ENCODE measurements at places on chromosomes 7 and 10. TPM values are rescaled to one million over a fixed set of nuclear protein-coding genes. Genes with fewer than 3 reads are reported as not detected.

Gene STEAP2
- not detected for total RNA-seq

Gene CCDC3
- not detected for total RNA-seq

Gene TDRD1
- 0.12 TPM for total RNA-seq

Gene POLR2J2
- total RNA-seq: 70.3 TPM

Gene OR2A12
- not detected for total RNA-seq

Gene HYCC1
- 24.0 TPM for total RNA-seq

Gene FFAR4
- not detected for total RNA-seq

Gene SEMA3E
- total RNA-seq: not detected

Gene C10orf62
- not detected for total RNA-seq

Gene RAMP3
- total RNA-seq: 0.43 TPM

Gene AKR1C8
- 2.0 TPM for total RNA-seq

Gene PIP
- not detected for total RNA-seq

- DNase-seq: no peak
These were observed 113.6 kb downstream of the OAT start for GRCh38 chr10:124305131-124305530.

DNA sequence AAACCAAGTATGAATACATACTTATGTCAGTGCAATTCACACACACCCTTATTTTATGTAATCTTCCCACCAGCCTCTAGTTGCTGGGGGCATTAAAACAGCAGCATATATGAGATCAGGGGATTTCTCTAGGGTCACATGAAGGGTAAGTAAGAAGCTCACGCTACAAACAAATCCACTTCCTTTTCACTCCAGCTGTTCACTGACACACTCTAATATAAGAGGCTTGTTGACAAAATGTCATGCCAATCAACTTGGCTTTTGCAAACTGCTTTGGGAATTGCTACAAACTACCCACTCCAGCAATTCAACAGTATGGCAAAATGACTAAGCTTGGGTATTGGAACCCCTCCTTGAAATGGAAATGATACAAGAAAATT lies 10.3 kb downstream of the FAM3C start:
- peak; percentile 60 for DNase-seq

GRCh38 chr10:12388671-12389070 lies 39.3 kb downstream of the CAMK1D start:
- no peak for DNase-seq

- DNase-seq: no peak
These were observed 194.9 kb downstream of the REEP3 start for GRCh38 chr10:63716016-63716580.

- DNase-seq: peak; percentile 15
These were observed 778 bp upstream of the TRIM8 start for GRCh38 chr10:102643336-102644065.

- no peak for DNase-seq
These were observed 508 bp upstream of the TECPR1 start for GRCh38 chr7:98252425-98253054.

DNA sequence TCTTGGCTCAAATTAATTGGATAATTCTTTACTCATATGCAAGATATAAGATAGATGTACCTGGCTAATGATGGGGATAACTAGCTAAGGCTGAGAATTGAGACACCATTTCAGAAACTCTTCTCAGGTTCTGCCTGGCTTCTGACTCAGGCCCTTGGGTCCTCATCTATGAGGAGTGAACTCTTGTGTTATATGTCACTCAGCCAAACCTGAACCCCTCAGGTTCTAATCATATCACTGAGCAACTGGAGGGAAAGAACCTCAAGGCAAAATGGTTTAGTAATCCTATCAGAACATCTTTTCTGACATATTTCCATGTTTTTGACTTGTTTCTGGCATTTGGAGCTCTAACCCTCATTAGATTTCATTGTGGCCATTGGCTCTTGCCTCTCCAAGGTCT lies 100.4 kb downstream of the CPED1 start:
- DNase-seq: no peak

DNA sequence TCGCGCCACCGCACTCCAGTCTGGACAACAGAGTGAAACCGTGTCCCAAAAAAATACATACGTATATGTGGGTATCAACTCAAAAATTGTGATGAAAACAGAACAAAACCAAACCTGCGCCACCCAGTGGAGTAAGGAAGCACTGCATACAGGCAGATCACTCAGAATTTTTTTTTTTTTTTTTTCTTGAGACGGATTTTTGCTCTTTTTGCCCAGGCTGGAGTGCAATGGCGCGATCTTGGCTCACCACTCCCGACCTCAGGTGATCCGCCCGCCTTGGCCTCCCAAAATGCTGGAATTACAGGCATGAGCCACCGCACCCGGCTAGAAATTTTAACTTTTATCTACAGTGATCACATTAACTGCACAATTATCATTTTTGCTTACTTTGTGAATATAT lies 9.1 kb upstream of the TMEM236 start:
- DNase-seq: peak; percentile 67

DNA sequence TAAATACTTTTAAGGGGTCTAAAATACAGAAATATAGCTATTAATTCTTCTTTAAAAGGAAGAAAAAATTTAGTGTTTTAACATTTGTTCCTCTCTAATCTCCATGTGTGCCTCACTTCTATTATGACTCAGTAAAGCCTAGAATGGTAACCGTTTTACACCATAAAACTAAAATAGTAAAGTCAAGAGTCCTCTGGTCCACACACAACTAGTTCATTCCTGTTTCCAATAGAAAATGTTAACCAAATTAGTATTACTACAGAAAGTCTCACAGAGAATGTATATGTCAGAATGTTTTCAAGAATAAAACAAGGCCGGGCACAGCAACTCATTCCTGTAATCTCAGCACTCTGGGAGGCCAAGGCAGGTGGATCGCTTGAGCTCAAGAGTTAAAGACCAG lies 55.8 kb downstream of the CNOT4 start:
- no peak for DNase-seq

- DNase-seq: no peak
These were observed 19.4 kb downstream of the ALDH18A1 start for GRCh38 chr10:95637140-95637539.

- no peak for DNase-seq
These were observed 251.0 kb downstream of the DYNC1I1 start for GRCh38 chr7:96023387-96023786.

DNA sequence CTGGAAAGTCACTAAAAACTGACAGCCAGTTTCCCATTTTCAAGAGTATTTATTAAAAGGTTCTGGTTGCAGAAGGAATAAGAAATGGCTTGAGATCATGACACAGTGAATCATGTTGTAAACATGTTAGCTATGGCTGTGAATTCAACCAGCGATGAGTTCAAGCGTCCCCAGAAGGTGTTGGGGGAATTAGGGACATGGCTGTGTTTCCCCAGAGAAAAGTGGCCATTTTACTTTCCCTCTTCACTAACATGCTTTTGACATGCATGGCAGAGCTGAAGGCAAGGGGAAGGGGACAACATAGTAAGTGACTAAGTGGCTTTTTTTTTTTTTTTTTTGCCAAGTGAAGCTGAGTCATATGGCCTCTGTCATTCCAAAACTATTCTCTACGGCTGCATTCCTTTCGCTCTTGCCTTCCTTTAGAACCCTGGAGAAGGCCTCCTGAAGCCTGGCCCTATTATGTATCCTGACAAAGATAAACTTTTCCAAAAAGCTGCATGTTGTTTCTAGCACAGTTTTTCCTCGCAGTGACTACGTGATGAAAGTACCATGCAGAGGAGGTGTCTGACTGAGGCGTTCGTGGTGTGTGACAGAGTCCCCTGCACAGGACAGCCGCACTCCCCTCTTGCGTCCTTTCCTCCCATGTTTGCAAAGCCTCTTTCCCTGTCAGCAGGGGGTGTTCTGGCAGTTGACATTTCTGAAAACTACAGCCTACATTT lies 46.9 kb downstream of the EGFR start:
- DNase-seq: no peak

DNA sequence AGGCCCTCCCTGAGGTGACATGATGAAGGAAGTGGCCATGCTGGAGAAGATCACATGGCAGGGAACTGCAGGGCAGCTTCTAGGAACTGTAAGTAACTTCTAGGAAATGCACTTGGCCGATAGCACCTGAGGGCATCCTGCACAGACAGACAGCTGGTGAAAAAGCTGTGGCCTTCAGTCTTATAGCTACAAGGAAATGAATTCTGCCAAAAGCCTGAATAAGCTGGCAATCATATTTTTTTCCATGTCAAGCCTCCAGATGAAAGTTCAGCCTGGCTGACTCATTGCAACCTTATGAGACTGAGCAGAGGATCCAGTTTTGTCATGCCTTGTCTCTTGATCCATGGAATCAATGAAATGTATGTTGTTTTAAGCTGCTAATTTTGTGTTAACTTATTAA lies 91.1 kb upstream of the CACNA2D1 start:
- no peak for DNase-seq

GRCh38 chr7:85215098-85215497 lies 28.2 kb upstream of the SEMA3D start:
- DNase-seq: no peak

- no peak for DNase-seq
These were observed 109.0 kb downstream of the INPP5A start for GRCh38 chr10:132646443-132647097.

DNA sequence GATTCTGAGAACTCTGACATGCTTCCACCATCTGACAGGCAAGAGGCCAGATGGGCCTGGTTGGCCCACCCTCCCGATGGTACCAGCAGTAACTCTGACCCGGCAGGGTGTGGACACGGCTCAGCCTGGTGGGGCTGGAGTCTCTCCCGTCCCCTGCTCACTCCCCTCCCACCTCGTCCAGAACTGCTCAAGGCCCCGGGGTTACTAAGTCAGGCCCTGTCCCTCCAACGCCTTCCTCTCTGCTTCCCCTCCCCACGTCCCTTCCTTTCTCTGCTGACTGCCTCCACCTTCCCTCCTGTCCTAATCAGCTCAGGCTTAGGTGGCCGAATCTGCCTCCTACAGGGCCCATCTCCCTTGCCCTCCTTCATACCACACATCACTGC lies 12.5 kb downstream of the CALML5 start:
- DNase-seq: no peak

DNA sequence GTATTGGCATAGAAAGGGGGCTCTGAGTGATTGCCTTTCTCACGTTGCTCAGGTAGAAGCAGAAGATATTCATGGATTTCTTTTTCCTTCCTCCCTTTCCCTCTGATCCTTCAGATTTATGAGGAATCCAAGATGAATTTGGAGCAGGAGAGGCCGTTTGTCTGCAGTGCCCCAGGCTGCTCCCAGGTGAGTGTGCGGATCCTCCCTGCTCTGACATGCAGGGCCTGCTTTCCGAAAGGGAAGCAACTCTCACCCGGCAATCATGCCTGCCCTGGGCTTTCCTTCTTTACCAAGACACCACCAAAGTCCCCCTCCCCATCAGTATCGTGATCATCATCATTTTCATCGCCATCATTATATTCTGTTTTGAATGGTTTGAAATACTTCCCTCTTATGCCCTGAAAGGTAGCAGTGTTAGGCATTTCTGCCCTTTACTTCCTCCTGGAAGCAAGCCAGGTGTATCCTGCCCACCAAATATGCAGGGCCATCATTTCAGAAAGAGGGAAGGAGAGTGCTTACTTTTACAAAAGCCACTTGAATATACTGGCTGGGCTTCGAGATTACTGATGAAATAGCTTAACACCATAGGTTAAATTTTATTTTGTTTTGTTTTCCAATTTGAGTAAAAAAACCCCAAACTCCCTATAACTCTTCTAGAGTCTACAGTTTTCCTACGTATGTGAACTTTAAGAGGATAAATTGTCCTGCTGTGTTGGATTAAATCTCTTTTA lies 75.9 kb downstream of the CREB5 start:
- no peak for DNase-seq

GRCh38 chr10:131982185-131982756 lies 548 bp upstream of the BNIP3 start:
- DNase-seq: no peak

GRCh38 chr7:37286454-37286832 lies 162.2 kb downstream of the ELMO1 start:
- DNase-seq: no peak

DNA sequence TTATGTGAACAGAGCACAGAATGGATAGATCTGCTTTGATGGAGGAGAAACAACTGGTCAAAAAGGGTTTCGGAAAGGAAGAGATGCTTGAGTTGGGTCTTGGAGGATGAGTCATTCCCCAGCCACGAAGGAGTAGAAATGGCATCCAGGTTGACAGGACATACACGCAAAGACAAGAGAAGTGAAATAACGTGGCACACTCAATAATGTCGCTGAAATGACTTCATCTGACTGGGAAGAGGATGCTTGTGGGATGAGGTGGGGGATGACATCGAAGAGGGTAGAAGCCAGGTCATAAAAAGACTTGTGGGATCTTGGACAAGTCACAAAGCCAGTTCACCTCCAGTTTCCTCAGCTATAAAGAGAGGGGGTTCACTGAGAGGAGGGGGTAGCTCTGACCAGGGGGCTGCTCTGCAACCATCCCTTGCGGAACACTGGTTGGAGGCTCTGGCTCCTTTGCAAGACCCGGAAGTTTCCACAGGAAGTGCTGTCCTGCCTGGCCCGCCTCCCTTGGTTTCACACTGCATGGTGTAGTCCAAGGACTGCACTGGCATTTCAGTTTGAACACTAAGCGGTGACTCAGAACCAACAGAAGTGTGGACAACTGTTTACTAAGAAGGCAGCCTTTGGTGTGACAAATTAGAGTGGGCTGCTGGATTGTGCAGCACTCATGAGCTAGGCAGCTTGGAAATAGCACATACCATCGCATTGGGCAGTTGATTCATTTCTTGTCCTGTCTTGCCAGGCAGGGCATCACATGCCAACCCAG lies 189.9 kb upstream of the ADO start:
- no peak for DNase-seq

GRCh38 chr7:151837285-151838042 lies 39.5 kb downstream of the PRKAG2 start:
- DNase-seq: no peak

DNA sequence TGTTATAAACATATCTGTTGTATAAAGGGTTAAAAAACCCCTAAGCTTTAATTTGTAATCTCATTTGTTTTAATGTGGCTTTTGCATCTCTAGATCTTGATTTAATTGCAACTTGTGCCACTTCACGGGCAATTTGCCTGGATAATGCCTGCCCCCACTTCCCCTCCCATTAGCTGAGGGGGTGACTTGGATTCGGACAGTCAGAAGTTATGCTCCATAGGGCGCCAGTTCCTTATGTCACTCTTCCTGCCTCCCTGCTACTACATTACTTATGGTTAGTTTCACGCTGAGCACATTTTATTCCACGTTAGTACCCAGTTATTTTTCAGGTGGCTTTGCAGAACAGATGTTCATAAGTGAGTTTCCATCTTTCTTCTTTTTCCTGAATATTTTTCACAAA lies 1015.2 kb upstream of the PHF14 start:
- DNase-seq: no peak

GRCh38 chr7:23654508-23654907 lies 25.5 kb upstream of the FAM221A start:
- no peak for DNase-seq

- no peak for DNase-seq
These were observed 68.0 kb downstream of the EXOC4 start for GRCh38 chr7:133320891-133321290.

- DNase-seq: no peak
These were observed 107.5 kb upstream of the WAC start for GRCh38 chr10:28425422-28425821.

DNA sequence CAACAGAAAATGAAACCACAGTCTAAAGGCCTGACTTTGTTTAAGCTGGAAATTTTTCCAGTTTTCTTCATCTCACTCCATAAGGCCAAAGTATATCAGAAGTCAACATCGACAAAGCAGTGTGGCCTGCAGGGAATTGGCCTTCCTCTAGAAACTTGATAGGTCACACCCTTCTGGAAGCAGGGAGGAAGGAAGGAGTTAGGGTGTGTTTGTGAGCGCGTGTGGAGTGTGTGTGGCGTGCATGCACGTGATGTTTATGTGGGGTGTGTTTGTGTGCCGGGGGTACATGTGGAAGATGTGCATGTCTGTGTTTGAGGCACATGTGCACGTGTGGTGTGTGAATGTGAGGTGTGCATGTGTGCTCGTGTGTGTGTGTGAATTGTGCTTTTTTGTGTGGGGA lies 28.6 kb downstream of the ZC3HAV1 start:
- DNase-seq: no peak
